Stimulated activated CD4-positive, alpha-beta T cell treated with anti-CD3 and anti-CD28 coated beads, Interleukin-4, amount 100 ng/mL, for 4 hours (primary cell): ENCODE measurements at places on chromosomes 1 and 21.

- DNase-seq, result no peak
Measured at GRCh38 chr1:184145083-184145482, 93.6 kb downstream of the TSEN15 start.

GRCh38 chr21:34781526-34781925, 112.7 kb downstream of the CLIC6 start:
- no peak for DNase-seq

GRCh38 chr1:76503100-76503499, 364.2 kb upstream of the ST6GALNAC5 start:
- DNase-seq, result no peak

DNA sequence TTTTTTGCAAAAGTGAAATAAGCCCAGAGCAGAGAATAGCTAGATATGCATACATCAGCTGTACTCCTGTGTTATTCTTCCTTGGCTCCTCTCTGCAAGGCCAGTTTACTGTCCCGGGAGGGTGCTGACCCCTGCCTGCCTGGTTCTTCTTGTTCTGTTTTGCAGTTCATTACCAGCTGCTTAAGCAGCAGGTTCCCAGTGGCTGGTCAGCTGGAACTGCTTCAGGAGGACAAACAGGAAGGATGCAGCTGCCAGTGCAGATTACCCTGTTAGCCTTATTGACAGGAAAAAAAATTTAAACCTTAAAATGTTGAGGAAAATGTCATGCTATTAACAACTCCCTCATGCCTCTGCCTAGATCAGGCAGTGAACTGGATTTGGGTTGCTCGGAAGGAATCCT, 16.0 kb upstream of the LRIG2 start:
- DNase-seq, result no peak

- no peak for DNase-seq
Measured at GRCh38 chr1:173112129-173112528, 61.4 kb upstream of the TNFSF18 start.

DNA sequence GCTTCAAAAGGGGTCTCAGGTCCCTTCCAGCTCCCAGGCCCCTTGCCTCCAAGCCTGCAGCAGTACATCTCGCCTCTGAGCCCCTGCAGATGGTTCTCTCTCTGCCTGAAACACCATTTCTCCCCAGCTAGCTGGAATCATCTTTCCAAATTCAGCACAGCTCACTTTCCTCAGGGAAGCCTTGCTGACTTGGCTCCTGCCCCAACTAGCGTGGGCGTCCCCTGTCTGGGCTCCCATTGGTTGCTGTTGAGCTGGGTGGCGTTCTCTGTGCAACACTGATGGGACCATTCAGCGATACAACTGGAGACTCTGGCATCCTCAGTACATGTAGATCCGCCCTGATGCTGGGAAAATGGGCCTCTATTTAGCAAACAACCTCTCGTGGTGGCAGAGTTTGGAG, 141.3 kb upstream of the IGSF21 start:
- DNase-seq, result no peak

DNA sequence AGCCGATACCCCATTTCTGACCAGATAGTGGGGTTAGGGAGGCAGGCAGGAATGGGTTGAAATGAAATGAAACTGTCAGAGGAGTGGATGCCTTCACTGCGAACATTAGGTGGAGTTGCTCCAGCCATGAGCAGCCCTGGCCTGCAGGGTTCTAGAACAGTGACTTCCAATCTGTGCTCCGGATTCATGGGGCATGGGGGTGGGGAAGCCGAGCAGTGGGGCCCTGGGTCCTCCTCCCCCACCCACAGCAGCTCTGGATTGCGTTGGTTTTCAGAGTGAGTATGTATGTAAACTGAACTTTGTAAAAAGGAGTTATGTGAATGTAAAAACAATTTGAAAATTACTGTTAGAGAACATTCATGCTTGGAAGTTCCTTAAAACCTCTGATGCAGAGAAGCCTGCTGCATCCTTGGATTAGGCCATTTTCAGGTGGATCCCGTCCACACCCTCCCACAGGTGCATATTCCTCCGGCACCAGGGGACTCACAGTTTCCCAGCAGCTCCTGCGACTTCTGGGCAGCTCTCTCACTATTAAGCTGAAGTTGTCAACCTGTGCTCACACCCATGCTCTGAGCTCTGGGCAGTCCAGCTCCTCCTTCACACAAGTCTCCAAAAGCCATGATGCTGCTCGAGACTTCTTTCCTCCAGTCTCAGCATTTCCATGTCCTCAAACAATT, 54.4 kb upstream of the EDN2 start:
- DNase-seq, result no peak

GRCh38 chr1:45673956-45674355, 12.4 kb downstream of the GPBP1L1 start:
- no peak for DNase-seq

- DNase-seq, result no peak
Measured at GRCh38 chr1:92886886-92887419, 55.1 kb downstream of the RPL5 start.

- DNase-seq, result no peak
Measured at GRCh38 chr1:43796111-43796581, 88.8 kb downstream of the ST3GAL3 start.

DNA sequence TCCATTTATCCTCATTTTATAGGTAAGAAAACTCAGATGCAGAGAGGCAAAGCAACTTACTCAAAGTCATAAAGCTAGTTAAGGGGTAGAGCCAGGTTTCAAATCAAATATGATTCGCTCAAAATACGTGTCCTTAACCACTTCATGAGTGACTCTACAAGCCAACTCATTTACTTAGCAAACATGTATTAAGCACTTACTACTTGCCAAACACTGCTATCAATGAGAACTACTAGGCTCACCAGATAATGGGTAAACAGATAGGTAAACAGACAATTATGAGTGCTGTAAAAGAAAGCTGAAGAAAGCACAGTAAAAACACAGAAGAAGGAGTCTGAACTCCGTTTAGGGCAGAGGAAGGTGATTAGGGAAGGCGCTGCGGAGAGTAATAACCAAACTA, 65.9 kb downstream of the WDR64 start:
- no peak for DNase-seq

DNA sequence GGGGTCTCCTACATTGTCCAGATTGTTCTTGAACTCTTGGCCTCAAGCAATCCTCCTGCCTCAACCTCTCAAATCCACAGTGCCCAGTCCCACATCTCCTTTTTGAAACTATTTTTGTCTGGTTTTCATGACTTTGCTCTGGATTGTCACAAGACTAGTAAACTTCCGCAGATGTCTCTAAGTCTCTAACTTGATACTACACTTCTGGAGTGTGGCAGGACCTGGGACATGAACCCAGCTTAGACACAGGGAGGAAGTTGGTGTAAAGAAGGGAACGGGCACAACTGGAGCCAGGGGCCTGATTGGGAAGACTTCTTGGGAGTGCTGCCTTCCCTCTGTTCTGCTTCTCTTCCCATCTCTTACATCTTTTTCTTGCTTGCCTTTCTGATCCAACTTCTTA, 16.2 kb upstream of the DISC1 start:
- DNase-seq, result no peak

GRCh38 chr1:9369964-9370788, 77.5 kb downstream of the SPSB1 start:
- DNase-seq, result no peak

DNA sequence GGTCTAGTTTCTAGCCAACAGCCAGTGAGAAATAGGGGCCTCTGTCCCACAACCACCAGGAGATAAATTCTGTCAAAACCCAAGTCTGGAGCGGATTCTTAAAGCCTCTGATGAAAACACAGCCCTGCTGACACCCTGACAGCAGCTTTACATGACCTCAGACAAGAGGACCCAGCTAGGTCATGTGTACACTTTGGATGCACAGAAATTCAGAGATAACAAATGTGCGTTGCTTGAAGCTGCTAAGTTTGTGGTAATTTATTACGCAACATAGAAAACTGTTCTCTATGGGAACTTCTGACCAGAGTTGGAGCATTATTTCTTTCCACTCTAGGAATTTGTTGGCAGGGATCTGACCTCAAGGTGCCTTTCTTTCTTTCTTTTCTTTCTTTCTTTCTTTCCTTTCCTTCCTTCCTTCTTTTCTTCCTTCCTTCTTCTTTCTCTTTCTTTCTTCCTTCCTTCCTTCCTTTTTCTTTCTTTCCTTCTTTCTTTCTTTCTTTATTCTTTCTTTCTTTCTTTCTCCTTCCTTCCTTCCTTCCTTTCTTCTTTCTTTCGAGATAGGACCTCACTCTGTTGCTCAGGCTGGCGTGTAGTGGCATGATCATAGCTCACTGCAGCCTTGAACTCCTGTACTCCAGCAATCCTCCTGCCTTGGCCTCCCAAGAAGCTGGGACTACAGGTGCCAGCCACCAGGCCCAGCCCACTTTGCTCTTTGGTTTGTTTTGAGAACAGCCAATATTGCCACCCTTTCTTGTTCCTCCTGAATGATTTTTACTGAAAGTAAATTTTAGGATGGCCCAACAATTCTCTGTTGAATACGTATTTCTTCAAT, 14.9 kb upstream of the HMGCS2 start:
- no peak for DNase-seq

GRCh38 chr1:54312796-54313316, 93.3 kb downstream of the SSBP3 start:
- no peak for DNase-seq

DNA sequence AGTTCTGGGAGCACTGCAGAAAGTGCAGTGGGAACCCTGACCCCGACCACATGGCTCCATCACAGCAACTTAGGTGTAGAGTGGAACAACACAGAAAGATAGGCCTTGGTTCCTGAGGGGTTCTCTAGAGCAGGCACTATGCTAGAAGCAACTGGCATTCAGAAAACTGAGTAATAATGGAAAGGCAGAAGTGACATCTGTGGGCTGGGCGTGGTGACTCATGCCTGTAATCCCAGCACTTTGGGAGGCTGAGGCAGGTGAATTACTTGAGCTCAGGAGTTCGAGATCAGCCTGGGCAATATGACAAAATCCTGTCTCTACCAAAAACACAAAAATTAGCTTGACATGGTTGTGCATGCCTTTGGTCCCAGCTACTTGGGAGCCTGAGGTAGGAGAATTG, 5.3 kb downstream of the MRPS15 start:
- peak; percentile 53 for DNase-seq

GRCh38 chr1:75469586-75470173, 141.2 kb downstream of the SLC44A5 start:
- DNase-seq, result no peak

GRCh38 chr21:33383056-33383888, 19.9 kb upstream of the IFNGR2 start:
- peak; percentile 76 for DNase-seq

DNA sequence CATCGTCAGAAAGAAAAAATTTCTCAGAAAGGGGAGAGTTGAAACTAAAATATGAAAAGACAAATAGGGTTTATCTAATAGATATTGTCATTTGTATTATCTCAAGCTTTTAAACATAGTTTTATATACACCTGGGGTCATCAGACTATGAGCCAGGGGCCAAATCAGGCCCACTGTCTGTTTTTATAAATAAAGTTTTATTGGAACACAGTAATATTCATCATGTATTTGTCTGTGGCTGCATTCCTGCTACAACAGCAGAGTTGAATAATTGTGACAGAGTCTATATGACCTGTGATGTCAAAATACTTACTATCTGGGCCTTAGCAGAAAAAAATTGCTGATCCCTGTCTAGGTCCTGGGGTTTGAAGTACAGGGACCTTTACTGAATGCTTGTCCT, 120.5 kb upstream of the RUNX1 start:
- DNase-seq, result no peak

GRCh38 chr1:64472805-64473204, 2.9 kb downstream of the CACHD1 start:
- no peak for DNase-seq

- DNase-seq, result no peak
Measured at GRCh38 chr1:67675800-67676199, 9.2 kb upstream of the GADD45A start.

- DNase-seq, result no peak
Measured at GRCh38 chr1:177567393-177567792, 396.6 kb downstream of the BRINP2 start.

DNA sequence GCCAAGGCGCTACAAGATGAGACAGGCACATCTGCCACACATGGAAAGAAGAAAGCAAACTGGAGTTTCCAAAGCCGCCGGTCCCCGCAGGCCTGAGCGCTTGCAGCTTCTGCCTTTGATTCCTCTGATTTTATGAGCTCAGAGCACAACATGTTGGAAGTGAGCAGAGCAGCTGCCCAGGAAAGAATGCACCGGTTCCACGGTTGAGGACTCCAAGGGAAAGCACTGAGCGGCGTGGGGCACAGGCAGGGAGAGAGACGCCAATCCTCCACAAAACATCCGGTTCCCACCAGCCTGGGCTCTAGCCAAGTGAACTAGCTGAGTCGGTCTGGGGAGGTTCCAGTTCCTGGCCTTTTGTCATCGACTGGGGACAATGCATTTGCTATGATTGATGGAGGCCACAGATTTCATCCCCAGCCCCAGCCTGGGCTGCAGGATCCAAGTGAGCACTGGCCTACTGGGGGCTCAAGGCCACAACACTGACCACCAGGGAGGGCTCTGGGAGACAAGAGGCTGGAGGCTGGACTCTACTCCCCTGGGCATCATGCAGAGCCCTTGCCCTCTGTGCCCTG, 253.1 kb upstream of the IRF2BP2 start:
- no peak for DNase-seq

DNA sequence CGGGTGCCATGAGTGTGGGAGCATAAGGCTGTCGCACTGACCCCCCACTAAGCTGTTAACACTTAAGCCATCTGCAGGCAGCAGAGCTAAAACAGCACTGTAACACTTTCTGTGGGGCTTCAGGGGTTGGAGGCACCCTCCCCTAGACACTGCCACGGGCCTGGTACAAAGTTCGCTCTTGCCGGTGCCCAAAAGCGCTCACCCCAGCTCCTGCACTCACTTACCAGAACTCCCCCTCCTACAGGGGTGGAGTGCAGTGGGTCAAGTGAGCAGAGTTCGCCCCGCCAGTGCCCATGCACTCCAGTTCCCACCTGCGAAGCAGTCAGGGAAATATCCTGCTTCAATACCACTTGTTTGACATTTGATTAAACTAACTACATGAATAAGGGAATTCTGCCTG, 46.3 kb upstream of the CFAP298 start:
- DNase-seq, result no peak

DNA sequence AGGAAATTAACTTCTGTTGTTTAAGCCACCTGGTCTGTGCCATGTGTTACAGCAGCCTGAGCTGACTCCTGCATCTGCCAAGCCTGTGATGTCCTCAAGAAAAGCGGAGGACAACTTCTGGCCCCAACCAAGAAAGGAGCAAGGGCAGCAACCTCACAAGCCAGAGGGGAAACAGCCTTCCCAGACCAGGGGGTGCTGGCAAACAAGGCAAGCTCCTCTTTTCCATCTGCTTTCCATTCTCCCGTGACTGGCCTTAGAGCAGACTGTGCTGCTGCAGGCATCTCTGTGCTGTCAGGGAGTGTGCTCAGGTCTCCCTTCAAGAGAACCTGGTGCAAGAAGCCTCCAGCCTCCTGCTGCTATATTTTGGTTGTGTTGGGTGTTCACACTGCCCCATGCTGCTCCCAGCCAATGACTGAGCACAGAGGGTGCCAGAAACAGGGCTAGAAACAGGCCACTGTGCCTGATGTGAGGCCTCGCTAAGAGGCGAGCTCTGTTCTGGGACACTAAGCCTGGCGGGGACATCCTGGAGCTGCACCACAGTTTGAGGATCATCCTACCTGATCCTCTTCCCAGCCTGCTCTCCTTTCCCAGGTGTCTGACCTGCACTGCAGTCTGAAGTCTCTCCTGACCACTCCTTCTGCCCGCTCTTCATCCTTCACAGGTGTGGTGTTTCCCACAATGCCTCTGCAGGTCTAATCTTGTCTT, 27.5 kb upstream of the SLAMF9 start:
- DNase-seq, result no peak
